ENCODE measurements at places on chromosomes 4 and X. TPM values are rescaled to one million over a fixed set of nuclear protein-coding genes. Genes with fewer than 3 reads are reported as not detected.

ETDB gene
- total RNA-seq, result not detected

TCP11X2 gene
- not detected for total RNA-seq

- no peak for ATAC-seq
Measured at GRCh38 chr4:31080887-31081286, 360.7 kb downstream of the PCDH7 start.

TRIM2 gene
- 9.0 TPM for total RNA-seq

- ATAC-seq, result no peak
Measured at GRCh38 chr4:180041576-180041975, 2201.6 kb upstream of the TENM3 start.

DNA sequence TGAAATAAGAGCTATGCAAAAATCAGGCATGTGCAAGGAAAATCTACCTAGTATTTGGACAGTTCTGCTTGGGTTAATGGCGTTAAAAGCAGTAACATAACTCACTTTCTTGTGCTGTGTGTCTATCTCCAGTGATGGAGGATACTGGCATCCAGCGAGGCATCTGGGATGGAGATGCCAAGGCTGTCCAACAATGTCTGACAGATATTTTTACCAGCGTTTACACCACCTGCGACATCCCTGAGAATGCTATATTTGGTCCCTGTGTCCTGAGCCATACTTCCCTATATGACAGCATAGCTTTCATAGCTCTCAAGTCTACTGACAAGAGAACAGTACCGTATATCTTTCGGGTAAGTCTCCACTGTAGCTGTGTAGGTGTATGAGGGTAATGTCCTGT, 2.6 kb downstream of the PRDM8 start:
- ATAC-seq, result no peak

- ATAC-seq, result peak; percentile 95
Measured at GRCh38 chr4:184282251-184282713, 64.6 kb upstream of the ENPP6 start.

DNA sequence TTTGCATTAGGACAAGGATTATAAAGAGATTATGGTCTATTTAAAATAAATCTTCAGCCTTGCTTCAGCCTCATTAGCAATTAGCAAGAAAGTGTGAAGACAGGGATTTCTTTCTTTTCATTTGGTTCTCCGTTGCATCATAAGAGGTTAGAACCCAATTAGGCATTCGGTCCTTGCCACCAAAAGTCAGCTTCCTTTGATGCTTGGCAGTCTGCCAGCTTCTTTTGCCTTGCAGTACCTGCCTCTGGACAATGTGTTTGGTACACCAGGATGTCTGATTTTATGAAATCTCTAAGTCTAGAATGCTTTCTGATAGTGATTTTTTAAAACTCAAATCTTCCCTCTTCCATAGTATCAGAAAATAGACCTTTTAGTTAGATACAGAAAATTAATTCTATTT, 12.4 kb downstream of the SMIM20 start:
- no peak for ATAC-seq

DNA sequence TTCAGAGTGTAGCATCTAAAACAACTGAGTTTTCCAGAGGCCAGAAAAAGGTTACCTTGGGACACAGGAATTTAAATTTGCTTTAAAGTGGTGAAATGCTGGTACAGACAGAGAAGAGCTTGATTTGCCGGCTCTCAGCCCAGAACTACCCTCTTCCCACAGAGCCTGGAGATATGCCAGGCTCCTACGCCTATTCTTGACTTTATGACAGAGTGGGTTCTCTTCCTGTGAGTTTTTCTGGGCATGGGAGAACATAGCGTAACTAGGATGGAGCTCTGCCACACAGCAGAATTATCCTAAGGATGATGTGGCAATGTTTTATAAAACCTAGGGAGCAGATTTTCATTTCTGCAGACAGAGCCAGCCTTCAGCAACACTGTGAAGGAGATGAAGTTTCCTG, 241.8 kb downstream of the GRIA3 start:
- no peak for ATAC-seq

Measured in esophagus mucosa (tissue), 1 donor.